NCI-H187 (cell line): ENCODE measurements at places on chromosomes 16 and 17.

DNA sequence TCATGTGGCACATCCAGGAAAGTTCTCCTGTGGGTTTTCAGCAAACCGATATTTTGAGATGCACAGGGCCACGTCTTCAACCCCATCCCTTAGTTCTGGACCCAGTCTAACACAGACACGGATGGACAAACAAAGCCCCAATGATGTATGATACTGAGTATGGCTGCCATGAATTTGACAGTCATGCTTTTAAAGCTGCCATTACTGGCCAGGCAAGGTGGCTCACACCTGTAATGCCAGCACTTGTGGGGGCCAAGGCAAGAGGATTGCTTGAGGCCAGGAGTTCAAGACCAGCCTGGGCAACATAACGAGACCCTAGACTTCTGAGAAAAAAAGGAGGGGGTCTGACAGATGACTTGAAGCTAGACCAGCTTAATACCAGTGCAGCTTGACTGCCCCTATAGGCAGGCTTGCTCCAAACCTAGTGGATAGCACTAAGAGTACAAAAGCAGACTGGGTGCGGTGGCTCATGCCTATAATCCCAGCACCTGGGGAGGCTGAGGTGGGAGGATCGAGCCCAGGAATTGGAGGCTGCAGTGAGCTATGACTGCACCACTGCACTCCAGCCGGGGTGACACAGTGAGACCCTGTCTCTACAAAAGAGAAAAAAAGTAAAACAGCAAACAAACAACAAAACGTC lies 10.8 kb upstream of the ZNF629 start:
- DNase-seq: no peak

GRCh38 chr17:7859028-7859427 lies 1.2 kb downstream of the CYB5D1 start:
- DNase-seq: no peak

- DNase-seq: no peak
Observed at GRCh38 chr17:74779948-74780400, 3.8 kb upstream of the NAT9 start.

- DNase-seq: no peak
Observed at GRCh38 chr17:72117535-72118334, 3.1 kb upstream of the SOX9 start.

GRCh38 chr17:42814633-42815399 lies 9.3 kb downstream of the BECN1 start:
- DNase-seq: no peak
